ENCODE measurements at places on chromosomes 16 and 17. TPM values are rescaled to one million over a fixed set of nuclear protein-coding genes. Genes with fewer than 3 reads are reported as not detected.

Gene VWA3A
- total RNA-seq: not detected

Gene KRTAP4-6
- not detected for total RNA-seq

Gene PLEKHM1
- 4.7 TPM for total RNA-seq

Gene CMTM1
- total RNA-seq: 1.7 TPM

Gene TBX4
- not detected for total RNA-seq

Gene KCNJ2
- 5.8 TPM for total RNA-seq

- no peaks in the 10 kb centered on the region for H3K36me3 ChIP-seq
- H3K27me3 ChIP-seq: peaks cover 68% of the 10 kb centered on the region
- no peaks in the 10 kb centered on the region for H3K4me1 ChIP-seq
- no peak overlapping the region for H3K4me3 ChIP-seq
- no peak overlapping the region for H3K27ac ChIP-seq
These were observed 20.5 kb upstream of the UBE2I start for GRCh38 chr16:1288813-1289476.

GRCh38 chr16:1984347-1985225 is 593 bp downstream of the GFER start:
- H3K27me3 ChIP-seq: peaks cover 37% of the 10 kb centered on the region
- H3K36me3 ChIP-seq: peaks cover 13% of the 10 kb centered on the region
- peaks cover 8% of the 10 kb centered on the region for H3K4me1 ChIP-seq
- H3K4me3 ChIP-seq: peak overlapping the region; percentile 76

DNA sequence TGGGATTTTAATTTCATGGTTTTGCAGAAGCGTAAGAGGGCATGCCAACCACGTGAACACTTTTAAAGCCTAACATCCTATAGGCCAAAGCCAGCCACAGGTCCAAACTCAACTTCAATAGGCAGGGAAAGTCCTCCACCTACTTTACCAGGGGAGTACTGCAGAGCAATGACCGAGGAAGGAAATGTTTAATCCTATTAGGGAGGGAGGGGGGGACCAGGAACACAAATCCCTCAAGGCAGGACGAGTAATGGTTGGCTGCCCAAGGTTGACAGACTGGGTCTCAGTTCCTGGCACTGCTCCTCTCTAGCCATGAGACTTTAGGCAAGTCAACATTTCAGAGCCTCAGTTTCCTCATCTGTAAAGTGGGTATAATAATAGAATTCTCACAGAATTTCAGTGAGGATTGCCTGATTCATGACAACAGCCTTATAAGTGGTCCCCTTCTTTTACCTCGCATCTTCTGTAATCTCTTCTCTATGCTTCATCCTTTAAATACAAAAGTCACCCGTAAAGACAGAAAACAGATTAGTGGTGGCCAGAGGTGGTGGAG is 315.8 kb downstream of the HAPSTR1 start:
- H3K36me3 ChIP-seq: no peaks in the 10 kb centered on the region
- no peaks in the 10 kb centered on the region for H3K27me3 ChIP-seq
- no peak for DNase-seq
- H3K4me3 ChIP-seq: no peak overlapping the region

GRCh38 chr16:13940397-13940933 is 20.5 kb downstream of the ERCC4 start:
- no peak overlapping the region for H3K4me3 ChIP-seq
- peaks cover 17% of the 10 kb centered on the region for H3K36me3 ChIP-seq
- peaks cover 2% of the 10 kb centered on the region for H3K4me1 ChIP-seq
- H3K27ac ChIP-seq: no peak overlapping the region
- no peak for DNase-seq

DNA sequence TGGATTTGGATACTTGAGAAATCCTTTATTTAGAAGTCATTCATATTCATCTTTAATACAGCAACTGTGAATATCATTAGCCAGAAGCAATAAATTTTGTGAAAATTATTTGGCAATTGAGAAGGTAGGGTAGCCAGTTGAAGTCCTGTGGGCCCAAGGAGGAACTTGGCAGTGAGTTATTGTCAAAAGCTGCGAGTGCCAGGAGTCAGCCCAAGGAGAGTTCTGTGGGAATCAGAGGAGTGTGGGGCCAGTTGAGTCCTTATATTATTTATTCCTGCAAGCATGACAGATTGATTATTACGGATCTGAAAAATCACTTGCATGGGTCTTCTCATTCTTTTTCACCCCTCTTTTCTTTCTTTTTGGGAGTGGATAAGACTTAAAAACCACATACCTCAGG is 38.3 kb downstream of the PRKCA start:
- no peaks in the 10 kb centered on the region for H3K27me3 ChIP-seq
- no peak for DNase-seq
- H3K4me1 ChIP-seq: peaks cover 18% of the 10 kb centered on the region
- no peaks in the 10 kb centered on the region for H3K36me3 ChIP-seq

GRCh38 chr17:5183410-5183793 is 8.3 kb downstream of the ZNF594 start:
- H3K4me3 ChIP-seq: no peak overlapping the region
- H3K27ac ChIP-seq: no peak overlapping the region

DNA sequence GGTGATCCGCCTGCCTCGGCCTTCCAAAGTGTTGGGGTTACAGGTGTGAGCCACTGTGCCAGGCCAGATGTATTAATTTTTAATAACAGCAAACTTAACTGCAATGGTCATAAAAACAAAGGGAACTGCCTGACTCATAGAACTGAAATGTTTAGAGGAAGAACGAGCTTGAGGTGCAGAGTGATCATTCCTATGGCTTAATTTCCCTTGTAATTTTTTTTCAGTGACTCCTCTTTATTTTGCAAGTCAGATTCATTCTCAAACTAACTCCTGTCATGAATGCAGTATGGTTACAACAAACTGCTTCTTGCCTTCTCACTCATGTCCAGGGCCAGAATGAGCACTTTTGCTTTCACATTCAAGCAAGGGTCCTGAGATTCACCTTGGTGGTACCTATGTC is 231.3 kb downstream of the HAPSTR1 start:
- DNase-seq: no peak
- H3K27ac ChIP-seq: no peak overlapping the region
- H3K27me3 ChIP-seq: no peaks in the 10 kb centered on the region
- H3K36me3 ChIP-seq: no peaks in the 10 kb centered on the region
- no peaks in the 10 kb centered on the region for H3K4me1 ChIP-seq

DNA sequence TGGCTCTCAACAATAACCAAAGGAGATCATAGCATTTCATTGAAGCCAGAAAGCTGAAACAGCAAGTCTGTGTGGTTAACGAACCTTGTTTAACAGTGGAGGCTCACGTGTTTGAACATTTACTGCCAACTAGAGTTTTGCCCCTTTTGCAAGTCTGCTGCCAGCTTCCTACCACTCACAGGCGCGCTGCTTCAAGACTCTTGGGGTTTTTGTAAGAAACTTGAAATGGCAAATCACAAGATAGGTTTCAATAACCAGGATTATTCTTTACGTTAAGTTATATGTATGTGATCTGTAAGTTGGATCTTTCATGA is 1.2 kb downstream of the SNTB2 start:
- H3K4me3 ChIP-seq: peak overlapping the region; percentile 83
- H3K27me3 ChIP-seq: no peaks in the 10 kb centered on the region
- peak overlapping the region; percentile 98 for H3K27ac ChIP-seq
- H3K4me1 ChIP-seq: peaks cover 18% of the 10 kb centered on the region
- DNase-seq: no peak
- 0 out of 2 replicates have a peak, but pooled peaks cover 2% of the 10 kb centered on the region for H3K36me3 ChIP-seq

DNA sequence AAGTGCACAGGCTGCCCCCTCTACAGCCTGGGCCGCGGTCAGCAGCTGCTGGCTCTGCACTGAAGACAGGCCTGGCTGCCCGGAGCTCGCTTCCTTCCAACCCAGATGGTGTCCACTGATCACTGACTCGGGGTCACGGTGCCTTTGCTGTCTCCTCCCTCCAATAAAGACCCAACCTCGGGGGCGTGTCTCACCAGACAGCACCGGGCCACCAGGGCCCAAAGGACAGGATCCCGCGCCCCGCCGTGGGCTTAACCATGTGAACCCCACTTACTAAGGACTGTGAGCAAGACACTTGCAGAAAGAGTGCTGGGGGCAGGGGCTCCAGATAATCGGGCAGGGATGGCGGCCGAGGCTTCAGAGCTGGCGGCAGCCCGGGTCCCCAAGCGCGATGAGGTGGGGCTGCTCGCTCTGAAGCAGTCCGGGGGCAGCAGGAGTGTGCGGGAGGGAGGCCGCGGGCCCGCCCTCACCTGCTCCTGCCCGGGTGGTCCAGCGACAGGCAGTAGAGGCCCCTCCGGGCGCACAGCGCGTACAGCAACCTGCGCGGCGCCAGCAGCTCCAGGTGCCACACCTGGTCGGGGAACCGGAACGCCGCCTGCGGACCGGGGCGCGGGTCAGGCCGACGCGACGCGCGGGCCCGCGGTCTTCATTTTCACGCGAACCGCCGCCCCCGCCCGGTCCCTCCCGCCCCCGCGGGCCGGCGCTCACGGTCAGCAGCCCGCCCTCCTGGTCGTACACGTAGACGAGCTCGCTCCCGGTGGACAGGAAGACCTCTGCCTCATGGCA is 502 bp downstream of the FAAP100 start:
- peaks cover 22% of the 10 kb centered on the region for H3K4me1 ChIP-seq
- peak overlapping the region; percentile 94 for H3K27ac ChIP-seq
- no peaks in the 10 kb centered on the region for H3K27me3 ChIP-seq
- DNase-seq: peak; percentile 16
- H3K4me3 ChIP-seq: peak overlapping the region; percentile 100

- no peaks in the 10 kb centered on the region for H3K27me3 ChIP-seq
- no peak overlapping the region for H3K4me3 ChIP-seq
- DNase-seq: no peak
- no peaks in the 10 kb centered on the region for H3K36me3 ChIP-seq
- H3K4me1 ChIP-seq: no peaks in the 10 kb centered on the region
- no peak overlapping the region for H3K27ac ChIP-seq
These were observed 71.6 kb downstream of the GSG1L start for GRCh38 chr16:27991876-27992275.

DNA sequence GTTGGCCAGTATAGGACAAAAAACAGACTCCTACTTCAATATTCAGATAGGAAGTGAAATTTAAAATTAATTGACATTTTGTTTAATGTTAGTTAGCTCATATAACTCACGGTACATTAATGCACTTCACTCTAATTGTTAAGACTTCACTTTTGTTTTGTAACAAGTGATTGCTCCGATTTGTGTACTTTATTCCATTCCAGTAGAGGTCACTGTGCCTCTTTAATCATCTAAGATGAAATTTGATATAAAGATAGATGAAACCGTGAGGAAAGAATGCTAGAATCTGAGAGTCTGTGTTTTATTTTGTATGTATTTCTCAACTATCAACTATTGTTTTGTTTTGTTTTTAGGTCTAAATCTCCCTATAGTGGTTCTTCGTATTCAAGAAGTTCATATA is 29.0 kb downstream of the RBBP6 start:
- H3K4me3 ChIP-seq: no peak overlapping the region
- no peaks in the 10 kb centered on the region for H3K27me3 ChIP-seq
- H3K4me1 ChIP-seq: no peaks in the 10 kb centered on the region
- peak; percentile 43 for DNase-seq

- H3K27ac ChIP-seq: no peak overlapping the region
- no peaks in the 10 kb centered on the region for H3K4me1 ChIP-seq
- H3K36me3 ChIP-seq: no peaks in the 10 kb centered on the region
These were observed 32.5 kb downstream of the TEKT5 start for GRCh38 chr16:10662212-10662611.

GRCh38 chr16:61813339-61813738 is 222.9 kb downstream of the CDH8 start:
- no peak overlapping the region for H3K4me3 ChIP-seq
- H3K36me3 ChIP-seq: no peaks in the 10 kb centered on the region
- H3K4me1 ChIP-seq: no peaks in the 10 kb centered on the region
- H3K27me3 ChIP-seq: no peaks in the 10 kb centered on the region
- H3K27ac ChIP-seq: no peak overlapping the region

DNA sequence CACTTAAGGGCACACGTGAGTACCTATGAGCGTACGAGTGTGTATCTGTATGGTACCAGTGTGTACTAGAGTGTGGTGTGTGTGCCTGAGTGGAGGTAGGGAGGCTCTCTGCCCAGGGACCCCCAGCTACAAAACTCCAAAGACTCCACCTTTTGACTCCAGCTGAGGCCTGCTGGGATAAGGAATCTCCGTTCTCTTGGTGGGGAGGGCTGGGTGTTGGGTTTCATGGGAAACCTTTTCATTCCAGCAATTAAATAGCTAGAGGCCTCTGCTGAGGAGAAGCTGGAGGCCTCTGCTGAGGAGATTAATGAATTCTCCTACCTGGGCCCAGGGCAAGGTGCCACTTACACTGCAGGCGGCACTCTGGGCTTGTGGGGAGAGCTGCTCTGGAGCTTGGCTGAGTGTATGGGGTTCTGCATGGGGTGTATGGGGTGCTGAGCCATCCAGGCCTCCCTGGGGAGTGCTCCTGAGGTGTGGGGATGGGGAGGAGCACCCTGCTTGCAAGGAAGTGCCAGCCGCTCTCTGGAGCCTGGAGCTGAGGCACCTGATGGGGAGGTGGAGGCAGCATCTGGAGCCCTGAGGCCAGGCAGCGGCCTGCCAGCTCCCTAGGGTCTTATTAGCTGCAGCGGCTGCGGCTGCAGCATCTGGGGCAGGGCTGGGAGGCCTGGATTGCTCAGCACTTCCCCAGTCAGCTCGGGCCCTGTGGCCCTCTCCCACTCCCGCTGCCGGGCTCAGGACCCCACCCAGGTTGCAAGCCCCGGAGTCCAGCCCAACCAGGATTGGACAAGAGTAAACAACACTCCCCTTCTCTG is 4.6 kb downstream of the ANKRD13B start:
- H3K4me3 ChIP-seq: no peak overlapping the region
- H3K36me3 ChIP-seq: no peaks in the 10 kb centered on the region
- no peak overlapping the region for H3K27ac ChIP-seq
- no peak for DNase-seq

DNA sequence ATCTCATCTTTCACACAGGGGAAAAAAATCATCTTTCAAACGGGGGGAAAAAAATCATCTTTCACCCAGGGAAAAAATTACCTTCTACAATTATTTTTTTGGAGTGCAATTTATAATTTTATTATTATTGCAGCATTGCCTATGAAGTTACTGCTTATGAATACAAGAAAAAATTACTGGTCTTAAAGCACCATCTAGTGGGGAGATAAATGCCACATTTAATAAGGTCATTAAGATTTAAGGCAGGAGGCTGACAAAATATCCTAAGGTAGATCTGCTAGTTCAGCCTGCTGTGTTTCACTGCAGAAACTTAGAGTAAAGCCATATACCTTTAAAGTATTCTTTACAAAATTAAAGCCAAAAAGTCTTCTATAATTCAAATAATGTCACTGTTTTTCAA is 13.7 kb downstream of the SHCBP1 start:
- no peaks in the 10 kb centered on the region for H3K4me1 ChIP-seq
- H3K36me3 ChIP-seq: peaks cover 1% of the 10 kb centered on the region
- H3K4me3 ChIP-seq: no peak overlapping the region
- DNase-seq: peak; percentile 76
- H3K27me3 ChIP-seq: no peaks in the 10 kb centered on the region

GRCh38 chr17:64369007-64369893 is 21.4 kb downstream of the PECAM1 start:
- H3K4me1 ChIP-seq: no peaks in the 10 kb centered on the region
- H3K4me3 ChIP-seq: no peak overlapping the region
- peaks cover 29% of the 10 kb centered on the region for H3K27me3 ChIP-seq
- no peak overlapping the region for H3K27ac ChIP-seq

DNA sequence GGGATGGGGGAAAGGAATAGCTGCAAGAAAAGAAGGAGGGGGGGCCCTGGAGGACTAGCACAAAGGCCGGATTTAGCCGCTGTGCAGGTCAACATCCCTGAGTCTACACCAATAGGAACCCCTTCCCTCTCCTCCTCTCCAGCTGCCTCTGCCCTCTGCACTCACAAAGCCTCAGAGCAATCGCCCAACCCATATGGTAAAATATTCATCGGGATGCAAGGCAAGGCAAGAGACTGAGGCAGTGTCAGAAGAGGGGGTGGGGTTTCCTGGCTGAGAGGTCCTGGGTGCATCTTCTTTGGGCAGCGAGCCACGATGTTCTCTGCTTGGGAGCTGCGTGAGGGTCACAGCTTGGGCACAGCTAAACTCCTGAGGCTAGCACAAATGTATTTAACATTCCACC is 115.5 kb upstream of the NLRP1 start:
- no peak overlapping the region for H3K4me3 ChIP-seq
- H3K4me1 ChIP-seq: no peaks in the 10 kb centered on the region
- H3K36me3 ChIP-seq: no peaks in the 10 kb centered on the region
- DNase-seq: no peak
- H3K27ac ChIP-seq: no peak overlapping the region
